Left lung (tissue), 14 donors: ENCODE measurements at places on chromosomes 11 and 22. TPM values are rescaled to one million over a fixed set of nuclear protein-coding genes. Genes with fewer than 3 reads are reported as not detected.

Gene KCNJ1
- total RNA-seq: not detected

Gene DDIAS
- total RNA-seq: 4.2 TPM

Gene HPS4
- 25.4 TPM for total RNA-seq

- DNase-seq: no peak
Observed at GRCh38 chr11:4713241-4713640, 8.7 kb downstream of the MMP26 start.

DNA sequence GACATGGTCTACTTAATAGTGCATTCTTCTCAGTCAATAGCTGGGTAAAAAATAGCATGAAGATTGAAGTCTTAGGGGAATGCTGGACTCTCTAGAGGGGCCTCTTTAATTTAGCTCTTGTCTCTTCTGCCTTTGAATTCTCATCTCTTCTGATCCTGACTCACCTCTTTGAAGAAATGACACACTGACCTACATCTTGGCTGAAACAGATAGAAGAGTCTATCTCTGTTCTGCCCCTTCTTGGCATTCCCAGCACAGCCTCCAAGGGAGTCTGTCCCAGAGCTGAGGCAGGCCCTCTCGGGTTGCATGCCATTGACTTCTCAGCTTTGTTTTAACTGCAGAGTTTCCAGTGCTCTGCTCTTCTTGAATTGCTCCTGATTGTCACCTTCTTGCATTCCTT is 55.7 kb downstream of the PTPRJ start:
- no peak for DNase-seq

- no peak for DNase-seq
Observed at GRCh38 chr11:84390441-84391078, 1104.4 kb upstream of the CCDC90B start.

DNA sequence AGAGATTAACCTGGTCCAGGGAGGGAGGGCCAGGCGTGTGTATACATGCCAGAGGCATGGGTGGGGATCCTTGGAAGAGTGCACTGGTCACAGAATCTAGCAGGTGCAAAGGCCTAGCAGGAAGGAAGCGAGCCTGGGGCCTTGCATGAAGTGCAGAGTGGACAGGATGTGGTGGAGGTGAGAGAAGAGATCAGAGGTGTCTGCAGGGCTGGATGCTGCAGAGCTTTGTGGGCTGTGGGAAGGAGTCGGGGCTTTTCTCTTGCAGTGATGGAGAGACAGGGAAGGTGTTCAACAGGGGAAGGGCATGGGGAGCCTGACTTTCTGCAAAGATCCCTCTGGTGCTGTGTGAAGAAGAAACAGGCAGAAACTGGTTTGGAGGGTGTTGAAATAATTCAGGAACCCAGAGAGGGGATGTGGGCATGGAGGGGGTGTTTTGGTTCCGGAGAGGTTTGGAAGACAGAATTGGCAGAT is 2.5 kb upstream of the TPST2 start:
- no peak for DNase-seq

DNA sequence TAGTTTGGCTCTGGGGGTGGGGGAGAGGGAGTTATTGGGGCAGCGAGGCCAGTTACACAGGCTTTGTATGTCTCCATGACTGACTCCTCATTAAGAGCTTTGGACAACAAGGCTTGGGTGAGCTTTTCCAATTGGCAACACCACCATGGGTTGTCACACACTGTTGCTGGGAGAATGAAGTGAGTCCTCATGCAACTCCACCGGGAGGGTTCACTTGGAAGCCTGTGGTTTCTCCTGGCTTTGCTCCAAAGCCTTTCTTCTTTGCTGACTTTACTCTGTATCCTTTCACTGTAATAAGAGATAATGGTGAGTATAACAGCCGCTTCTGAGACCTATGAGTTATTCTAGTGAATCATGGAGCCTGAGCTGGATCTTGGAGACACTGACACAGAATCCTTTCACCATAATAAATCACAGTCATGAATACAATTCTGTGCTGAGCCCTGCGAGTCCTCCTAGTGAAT is 24.9 kb downstream of the EIF3F start:
- DNase-seq: no peak

- DNase-seq: no peak
Observed at GRCh38 chr22:38927033-38927781, 30.2 kb upstream of the APOBEC3A start.

GRCh38 chr22:38455530-38456271 is 702 bp upstream of the KCNJ4 start:
- DNase-seq: no peak

GRCh38 chr11:103110391-103110790 is 1.2 kb downstream of the DYNC2H1 start:
- DNase-seq: peak; percentile 20

DNA sequence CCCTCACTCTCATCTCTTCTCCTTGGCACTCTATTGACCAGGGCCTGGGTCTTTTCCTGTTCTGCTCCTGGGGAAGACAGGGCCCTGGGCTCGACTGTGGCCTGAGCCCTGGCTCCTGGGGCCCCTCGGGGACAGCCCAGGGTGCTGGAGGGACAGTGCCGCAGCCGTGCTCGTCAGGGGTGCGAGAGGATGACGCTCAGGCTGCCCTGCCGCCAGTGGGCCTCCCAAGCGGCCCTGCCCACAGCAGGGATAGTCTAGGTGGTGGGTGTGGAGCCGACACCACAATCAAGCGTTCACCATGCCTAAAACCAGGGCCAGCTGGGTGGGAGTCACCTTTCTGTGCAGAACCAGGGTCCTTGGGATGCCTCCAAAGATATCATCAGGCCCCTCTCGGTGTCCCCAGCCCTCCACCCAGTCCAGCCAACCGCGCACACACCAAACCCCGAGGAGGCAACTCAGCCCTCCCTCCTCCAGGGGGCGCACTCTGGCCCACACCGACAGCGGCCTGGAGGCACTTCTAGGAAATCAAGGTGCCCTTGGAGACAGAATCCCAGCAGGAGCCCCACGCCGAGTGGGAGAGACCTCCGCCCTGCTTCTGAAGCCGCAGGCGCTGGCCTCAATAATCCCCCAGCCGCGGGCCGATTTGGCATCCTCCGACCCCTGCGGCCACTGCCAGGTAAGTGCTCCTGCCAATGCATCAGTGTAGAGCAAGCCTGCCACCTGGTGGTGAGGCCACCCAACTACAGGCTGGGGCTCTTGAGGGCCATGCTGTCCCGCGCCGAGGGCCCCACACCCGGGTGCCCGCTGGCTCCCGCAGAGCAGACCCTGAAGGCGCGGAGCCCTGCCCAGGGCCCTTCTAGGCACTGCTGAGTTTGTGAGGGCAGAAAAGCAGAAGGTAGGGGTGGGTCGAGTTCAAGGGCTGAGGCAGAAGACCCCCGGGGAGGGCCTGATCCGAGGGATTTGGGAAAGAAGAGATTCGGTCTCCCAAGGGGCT is 496.4 kb downstream of the BUD13 start:
- peak; percentile 93 for DNase-seq

- no peak for DNase-seq
Observed at GRCh38 chr11:1445741-1446445, 40.7 kb downstream of the MOB2 start.

GRCh38 chr22:39290724-39291161 is 28.7 kb downstream of the RPL3 start:
- DNase-seq: no peak

GRCh38 chr22:24983151-24983550 is 30.6 kb downstream of the KIAA1671 start:
- no peak for DNase-seq

DNA sequence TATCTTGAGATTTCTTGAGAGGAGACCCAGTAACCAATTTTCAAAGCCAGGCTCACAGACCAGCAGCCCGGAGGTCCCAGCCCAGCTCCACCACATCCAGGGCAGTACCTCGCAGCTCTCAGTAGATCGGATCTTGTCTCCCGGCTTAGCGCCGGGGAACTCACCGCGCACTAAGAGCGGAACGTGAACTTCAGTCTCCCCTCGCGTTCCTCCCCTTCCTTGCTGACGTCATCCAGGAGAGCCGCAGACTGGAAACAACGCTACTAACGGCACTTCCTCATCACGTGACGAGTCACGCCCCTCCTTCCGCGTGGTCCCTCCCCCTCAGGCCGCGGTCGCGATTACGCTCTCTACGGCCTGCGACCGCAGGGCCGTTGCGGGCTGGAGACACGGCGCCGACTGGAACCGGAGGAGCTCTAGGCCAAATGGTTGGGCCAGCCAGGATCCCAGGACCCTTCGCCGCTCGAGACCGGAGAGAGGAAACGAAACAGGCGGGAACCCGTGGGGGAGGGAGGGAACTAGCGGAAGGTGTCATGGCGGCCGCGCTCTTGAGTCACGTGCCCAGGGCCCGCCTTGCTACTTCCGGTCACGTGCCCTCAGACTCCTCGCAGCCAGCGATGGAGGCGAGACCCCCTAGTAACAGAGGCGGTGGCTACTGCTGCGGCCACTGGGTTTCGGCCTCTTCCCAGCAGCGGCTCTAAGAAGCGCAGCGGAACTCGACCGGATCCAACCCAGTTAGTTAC is at the start of the genes GTF2H1 and HPS5:
GTF2H1 (plus strand) TSS at position 599 of the 743 bp plus-strand sequence. CDS start 10,508 bp downstream, outside the sequence.
HPS5 (minus strand) TSS at position 172 of the 743 bp plus-strand sequence. CDS start 4,282 bp downstream, outside the sequence.
- peak; percentile 95 for DNase-seq

GRCh38 chr11:111334532-111335502 is 36.5 kb downstream of the POU2AF3 start:
- no peak for DNase-seq

DNA sequence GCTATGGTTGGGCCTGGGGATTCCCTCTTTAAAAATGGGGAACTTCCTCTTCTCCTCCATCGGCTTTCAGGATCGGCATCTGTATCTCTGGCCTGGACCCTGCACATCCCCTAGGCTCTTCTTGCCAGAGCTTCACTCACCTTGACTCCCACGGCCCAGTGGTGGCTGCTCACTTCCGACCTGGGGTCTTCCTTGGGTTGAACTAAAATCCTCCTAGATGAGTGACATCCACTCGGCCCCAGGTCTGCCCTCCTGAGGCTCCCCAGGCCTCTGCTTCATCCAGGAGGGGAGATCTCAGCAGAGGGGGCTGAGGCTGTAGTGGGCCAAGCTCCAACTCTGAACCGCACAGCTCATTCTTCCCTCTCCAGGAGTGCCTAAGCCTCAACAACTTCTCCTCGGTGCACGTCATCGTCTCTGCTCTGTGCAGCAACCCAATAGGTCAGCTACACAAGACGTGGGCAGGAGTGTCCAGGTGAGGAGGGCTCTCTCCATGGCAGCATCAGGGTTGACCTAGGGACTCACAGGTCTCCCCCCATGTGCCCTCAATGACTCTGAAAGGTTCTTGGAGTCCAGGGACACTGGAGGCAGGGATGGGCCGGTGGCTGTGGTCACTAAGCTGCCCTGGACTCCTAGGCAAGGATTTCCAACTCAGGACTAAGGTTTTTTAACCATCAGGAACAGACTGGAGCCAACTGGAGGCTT is 3.3 kb downstream of the RGL4 start:
- DNase-seq: no peak
